Activated CD4-positive, alpha-beta memory T cell treated with anti-CD3 and anti-CD28 coated beads, Interleukin-2, amount 10 ng/mL, durations not matched to agents 7 days and 5 days (primary cell): ENCODE measurements at places on chromosomes 1 and 21. TPM values are rescaled to one million over a fixed set of nuclear protein-coding genes. Genes with fewer than 3 reads are reported as not detected.

The ATP1A4 gene
- total RNA-seq = not detected

The APCS gene
- not detected for total RNA-seq

The FYB2 gene
- not detected for total RNA-seq

The ASB17 gene
- total RNA-seq = not detected

The DHX9 gene
- total RNA-seq = 163 TPM

The DDAH1 gene
- not detected for total RNA-seq

The TMEM240 gene
- not detected for total RNA-seq

The PIK3CD gene
- total RNA-seq = 211 TPM
